Activated CD8-positive, alpha-beta T cell treated with anti-CD3 and anti-CD28 coated beads for 36 hours (primary cell): ENCODE measurements at places on chromosomes 16 and 17. TPM values are rescaled to one million over a fixed set of nuclear protein-coding genes. Genes with fewer than 3 reads are reported as not detected.

SPATA22 gene
- not detected for total RNA-seq

HIRIP3 gene
- total RNA-seq, result 36.4 TPM

ADCY9 gene
- total RNA-seq, result 4.8 TPM

TBC1D3I gene
- 0.38 TPM for total RNA-seq

DNAI2 gene
- total RNA-seq, result 0.45 TPM

ATP1B2 gene
- 0.38 TPM for total RNA-seq

GRAP gene
- 11.9 TPM for total RNA-seq

TAOK1 gene
- 34.6 TPM for total RNA-seq

FGF11 gene
- total RNA-seq, result 16.5 TPM

NPIPA1 gene
- total RNA-seq, result 77.3 TPM

TPPP3 gene
- not detected for total RNA-seq

CCDC40 gene
- total RNA-seq, result 0.54 TPM

SLC16A11 gene
- total RNA-seq, result 3.1 TPM

PCGF2 gene
- 1.2 TPM for total RNA-seq

CCL16 gene
- total RNA-seq, result not detected

MT4 gene
- not detected for total RNA-seq

HBA2 gene
- total RNA-seq, result not detected

PAFAH1B1 gene
- 168 TPM for total RNA-seq

BCAR1 gene
- 0.34 TPM for total RNA-seq

C1QTNF1 gene
- 0.14 TPM for total RNA-seq

PITPNM3 gene
- total RNA-seq, result 0.92 TPM
